ENCODE measurements at places on chromosomes 4 and X.

DNA sequence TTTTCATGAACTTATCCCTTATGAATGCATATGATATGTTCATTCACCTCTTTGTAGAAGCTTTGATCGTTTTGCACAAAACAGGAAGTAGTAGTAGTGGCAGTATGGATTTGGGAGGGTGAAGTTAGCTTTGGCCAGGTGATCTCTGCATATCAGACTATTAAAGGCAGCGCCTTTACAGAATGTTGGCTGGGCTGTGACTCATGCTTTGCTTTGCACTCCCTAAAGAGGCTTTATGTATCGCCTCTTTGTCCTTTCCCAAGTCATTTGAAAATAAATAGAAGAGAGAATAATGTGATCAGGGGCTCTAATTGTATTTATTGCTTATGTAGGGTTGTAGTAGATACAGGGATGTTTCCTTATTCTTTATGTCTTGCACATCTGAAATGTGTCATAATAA is 50.4 kb downstream of the SHROOM3 start:
- no peak for DNase-seq

- no peak for DNase-seq
Measured at GRCh38 chr4:99131378-99131777, 12.7 kb downstream of the ADH4 start.

DNA sequence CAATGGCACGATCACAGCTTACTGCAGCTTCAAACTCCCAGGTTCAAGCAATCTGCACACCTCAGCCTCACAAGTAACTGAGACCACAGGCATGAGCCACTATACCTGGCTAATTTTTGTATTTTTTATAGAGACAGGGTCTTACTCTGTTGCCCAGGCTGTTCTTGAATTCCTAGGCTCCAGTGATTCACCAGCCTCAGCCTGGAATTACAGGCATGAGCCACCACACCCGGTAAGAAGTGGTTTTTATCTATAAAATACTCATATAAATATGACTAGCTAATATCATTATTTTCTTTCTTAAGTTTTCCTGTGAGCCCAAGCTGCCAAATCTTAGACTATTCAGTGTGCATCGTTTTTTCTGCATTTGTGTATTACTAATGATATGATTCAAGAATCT is 4.4 kb downstream of the SCFD2 start:
- no peak for DNase-seq

DNA sequence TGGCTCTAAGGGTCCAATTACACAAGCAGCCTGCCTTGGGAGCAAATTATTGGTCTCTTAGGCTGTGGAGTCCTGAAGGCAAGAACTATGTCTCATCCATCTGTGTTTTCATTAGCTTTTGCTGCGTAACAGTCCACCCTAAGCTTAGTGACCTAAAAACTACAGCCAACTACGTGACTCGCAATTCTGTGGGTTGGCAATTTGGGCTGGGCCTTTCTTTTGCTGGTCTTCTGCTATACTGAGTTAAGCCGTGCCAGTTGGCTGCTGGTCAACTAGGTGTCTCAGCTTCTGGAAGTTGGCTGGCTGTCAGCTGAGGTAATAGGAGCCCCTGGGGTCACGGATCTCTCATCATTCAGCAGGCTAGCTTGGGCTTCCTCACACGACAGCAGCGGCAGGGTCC is 205.6 kb upstream of the S100G start:
- DNase-seq: no peak

DNA sequence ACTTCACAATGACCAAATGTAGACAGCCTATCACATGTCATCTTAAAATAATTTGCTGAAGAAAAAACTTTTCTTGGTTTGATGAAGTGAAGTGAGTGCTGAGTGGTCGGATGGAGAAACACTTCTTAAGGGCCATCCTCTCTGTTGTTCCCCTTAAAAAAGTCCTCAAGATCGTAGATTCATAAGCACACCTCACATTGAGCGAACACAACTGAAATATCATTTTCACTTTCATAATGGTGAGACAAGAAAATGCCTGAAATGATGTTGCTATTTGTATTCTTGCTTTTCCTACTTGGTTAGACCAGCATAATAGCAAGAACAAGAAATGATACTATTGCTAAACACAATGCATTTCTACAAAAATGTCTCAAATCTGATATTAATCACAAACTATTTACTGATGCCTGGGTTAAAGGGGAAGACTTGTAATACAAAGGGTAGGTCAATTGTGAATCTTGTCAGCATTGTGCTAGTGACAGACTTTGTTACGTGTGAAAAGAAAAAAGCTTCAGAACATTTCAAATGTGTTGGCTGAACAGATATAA is 305.6 kb upstream of the NR3C2 start:
- no peak for DNase-seq

DNA sequence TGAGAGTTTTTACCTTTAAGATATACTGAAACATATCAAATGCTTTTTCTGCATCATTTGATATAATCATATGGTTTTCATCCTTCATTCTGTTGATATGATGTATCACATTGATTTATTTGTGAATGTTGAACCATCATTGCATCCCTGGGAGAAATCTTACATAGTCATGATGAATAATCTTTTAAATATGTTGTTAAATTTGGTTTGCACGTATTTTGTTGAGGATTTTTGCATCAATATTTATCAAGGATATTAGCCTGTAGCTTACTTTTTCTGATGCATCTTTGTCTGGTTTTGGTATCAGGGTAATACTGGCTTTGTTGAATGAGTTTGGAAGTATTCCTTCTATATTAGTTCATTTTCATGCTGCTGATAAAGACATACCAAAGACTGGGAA is 541.4 kb downstream of the TLL1 start:
- DNase-seq: no peak

- peak; percentile 22 for DNase-seq
Measured at GRCh38 chrX:73214426-73215094, at the start of gene NAP1L2. TSS of gene NAP1L2 (minus strand) at chrX:73214851. CDS start at chrX:73214492, 359 bp downstream.

- no peak for DNase-seq
Measured at GRCh38 chrX:10756441-10756840, 136.1 kb upstream of the MID1 start.

- DNase-seq: no peak
Measured at GRCh38 chr4:107774681-107775080, 50.1 kb upstream of the SGMS2 start.

- no peak for DNase-seq
Measured at GRCh38 chrX:38382663-38383062, 30.3 kb downstream of the OTC start.

GRCh38 chr4:93157986-93158385 is 670.6 kb upstream of the ATOH1 start:
- no peak for DNase-seq

DNA sequence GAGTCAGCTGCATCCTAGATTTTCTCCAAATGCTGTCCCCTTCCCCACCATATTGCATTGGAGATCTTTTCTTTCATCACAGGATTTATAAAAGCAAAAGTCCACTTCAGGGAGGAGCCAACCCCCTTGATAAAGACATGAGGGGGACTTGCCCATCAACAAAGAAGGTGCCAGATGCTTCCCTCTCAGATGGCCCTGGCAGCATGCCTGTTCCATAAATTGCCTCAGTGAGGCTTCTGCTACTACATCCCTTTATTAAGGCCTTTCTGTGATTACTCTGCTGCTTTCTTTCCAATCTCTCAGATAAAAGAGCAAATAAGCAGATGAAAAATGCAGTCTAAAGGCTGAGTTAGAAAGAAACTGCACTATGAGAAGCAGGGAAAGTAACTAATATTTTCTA is 511.6 kb downstream of the PACRGL start:
- DNase-seq: no peak

DNA sequence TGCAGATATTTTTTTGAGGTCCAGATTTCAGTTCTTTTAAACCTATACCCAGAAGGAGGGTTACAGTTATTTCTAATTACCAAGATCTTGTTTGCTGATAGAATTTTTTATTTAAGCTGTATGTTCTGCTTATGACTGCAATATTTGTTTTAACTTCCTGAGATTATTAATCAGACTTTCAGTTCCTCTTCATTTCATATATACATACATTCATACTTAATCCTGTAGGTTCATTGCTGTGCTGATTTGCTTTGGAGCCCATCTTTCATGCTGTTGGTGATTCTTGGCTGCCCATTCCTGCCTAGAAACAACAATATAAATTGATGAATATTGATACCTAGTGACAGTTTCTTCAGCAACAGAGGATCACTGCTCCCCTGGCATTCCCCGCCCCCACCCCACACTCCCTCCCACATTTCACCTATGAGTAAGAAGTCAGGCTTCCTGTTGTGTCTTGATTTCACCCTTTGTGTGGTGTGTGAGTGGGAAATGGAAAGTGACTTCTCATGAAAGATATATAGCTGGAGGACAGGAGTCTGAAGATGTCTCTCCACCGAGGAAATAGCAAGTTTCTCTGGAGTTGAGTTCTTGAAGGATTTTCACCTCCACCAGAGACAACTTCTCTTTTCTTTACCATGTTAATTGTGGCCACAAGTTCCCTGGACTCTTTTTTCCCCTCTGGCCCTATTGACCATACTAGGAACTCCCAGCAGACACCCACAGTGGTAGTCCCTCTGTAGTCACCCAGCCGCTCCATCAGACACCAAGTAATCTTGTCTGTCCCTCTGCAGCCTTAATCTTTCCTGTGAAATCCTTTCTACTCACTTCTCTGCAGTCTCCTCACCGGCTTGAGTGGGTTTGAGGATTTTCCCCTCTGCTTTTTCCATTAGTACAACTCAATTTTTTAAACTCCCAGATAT is 118.4 kb downstream of the ASB9 start:
- no peak for DNase-seq

DNA sequence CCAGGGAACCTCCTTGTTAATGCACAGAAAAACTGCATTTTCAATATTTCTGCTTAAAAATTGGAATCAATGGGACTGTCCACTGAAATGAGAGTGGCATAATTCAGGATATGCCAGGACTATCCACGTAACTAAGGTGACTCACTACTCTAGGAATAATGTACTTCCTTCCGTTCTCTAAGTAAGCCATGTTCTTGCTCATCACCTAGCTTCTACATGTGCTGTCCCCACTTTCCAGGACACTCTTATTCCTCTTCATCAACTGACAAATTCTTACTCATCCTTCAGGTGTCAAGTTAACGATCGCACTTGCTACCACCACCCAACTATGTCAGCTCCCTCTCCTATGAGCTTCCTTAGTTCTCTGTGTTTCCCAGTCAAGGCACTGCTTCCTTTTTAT is 342.8 kb upstream of the F9 start:
- no peak for DNase-seq

GRCh38 chr4:7206911-7207567 is 14.7 kb downstream of the SORCS2 start:
- no peak for DNase-seq

GRCh38 chrX:39910651-39911050 is 187.1 kb downstream of the BCOR start:
- DNase-seq: peak; percentile 48

DNA sequence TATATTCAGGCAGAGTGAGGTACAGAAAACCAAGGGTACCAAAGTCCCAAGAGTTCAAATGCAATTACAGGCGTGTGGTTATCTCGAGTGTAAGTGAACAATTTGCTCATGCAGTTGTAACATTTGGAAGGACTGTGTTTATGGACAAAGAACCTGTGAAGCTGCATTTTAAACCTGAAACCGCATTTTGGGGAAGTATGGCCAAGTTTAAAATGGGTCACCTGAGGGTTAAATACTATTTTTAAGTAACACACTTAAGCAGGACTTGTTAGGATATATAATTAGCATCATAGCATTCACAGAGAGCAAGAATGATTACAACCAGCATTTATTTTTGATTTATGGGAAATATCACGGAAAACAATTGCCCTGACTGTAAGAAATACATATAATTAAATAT is 79.1 kb upstream of the LCORL start:
- no peak for DNase-seq

DNA sequence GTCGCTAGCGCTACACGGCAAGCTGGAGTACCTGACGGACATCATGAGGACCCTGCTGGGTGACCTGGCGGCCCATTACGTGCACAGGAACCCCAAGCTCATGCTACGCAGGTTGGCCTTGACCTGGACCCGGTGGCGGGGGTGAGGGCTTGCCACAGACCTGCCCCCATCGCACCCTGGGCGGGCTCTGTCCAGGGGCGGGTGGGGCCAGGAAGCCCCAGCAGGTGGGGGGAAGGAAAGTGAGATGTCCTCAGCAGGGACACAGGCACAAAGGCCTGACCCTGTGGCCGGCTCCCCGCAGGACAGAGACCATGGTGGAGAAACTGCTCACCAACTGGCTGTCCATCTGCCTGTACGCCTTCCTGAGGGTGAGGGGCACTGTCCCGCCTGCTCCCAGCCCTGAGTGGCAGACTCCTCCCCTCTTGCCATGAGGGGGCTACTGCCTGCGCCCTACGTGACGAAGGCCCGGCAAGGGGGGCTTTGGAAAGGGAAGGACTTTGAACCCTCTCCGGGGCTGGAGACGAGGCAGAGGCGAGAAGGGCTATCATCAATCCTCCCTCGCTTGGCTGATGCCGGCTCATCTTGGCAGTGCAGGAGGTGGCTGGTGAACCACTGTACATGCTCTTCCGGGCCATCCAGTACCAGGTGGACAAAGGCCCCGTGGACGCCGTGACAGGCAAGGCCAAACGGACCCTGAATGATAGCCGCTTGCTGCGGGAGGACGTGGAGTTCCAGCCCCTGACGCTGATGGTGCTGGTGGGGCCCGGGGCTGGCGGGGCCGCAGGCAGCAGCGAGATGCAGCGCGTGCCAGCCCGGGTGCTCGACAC is 5.3 kb upstream of the SRPK3 start:
- no peak for DNase-seq

DNA sequence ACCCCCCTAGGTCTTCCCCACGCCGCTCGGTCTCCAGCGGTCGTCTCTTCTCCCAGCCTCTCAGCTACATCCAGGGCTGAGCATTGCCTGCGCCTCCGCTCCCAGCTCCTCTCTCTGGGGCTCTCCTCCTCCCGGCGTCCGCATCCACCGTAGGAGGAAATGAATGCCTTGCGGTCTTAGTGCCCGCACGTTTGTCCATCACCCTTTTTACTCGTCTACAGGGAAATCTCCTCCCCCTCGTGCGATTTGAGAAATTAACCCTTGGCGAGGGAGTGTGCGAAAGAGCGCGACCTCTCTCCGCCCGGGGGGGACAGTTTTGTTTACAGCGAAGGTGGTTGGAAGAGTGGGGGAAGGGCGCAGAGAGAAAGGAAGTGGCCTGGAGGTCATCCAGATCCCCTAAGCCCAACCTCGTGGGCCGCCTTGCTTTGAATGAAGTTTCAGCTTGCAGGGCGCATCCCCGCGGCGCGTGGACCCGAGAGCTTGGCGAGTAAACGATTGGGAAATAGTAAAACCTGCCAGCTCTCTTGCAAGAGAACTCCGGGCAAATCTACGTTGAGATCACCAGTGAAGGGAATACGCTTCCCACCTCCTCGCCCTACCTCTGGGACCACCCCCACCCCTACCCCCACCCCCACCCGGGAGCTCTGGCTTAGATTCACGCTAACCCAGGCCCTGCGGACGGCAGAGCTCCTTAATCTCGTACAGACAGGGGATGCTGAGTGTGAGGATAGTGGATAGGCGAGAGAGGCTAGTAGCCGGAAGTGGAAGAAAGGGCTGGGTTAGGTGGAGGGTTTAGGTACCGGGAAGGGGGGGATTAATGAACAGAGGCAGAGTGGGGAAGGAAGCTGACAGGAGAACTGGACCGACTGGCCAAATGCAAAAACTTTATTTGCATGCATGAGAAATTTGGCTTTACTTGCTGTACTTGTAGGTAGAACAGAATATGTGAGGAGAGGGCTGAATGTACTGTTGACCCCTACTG is at the start of gene ELOVL6:
ELOVL6 (minus strand) TSS at position 181 of the 982 bp plus-strand sequence. CDS start 280 bp downstream, outside the sequence.
- DNase-seq: peak; percentile 84

GRCh38 chr4:1604181-1604705 is 79.9 kb downstream of the FAM53A start:
- DNase-seq: no peak

GRCh38 chrX:13775837-13776236 is 41.1 kb downstream of the GPM6B start:
- DNase-seq: no peak

Measured in nucleus accumbens (tissue), 56 donors.